Gastroesophageal sphincter (tissue), 4 donors: ENCODE measurements at places on chromosomes 5 and 9. TPM values are rescaled to one million over a fixed set of nuclear protein-coding genes. Genes with fewer than 3 reads are reported as not detected.

GRCh38 chr5:132753135-132753987 is 6.1 kb downstream of the CCNI2 start:
- no peak overlapping the region for H3K4me3 ChIP-seq
- no peak overlapping the region for H3K27ac ChIP-seq
- no peaks in the 10 kb centered on the region for H3K36me3 ChIP-seq
- ATAC-seq: no peak

GRCh38 chr9:79154806-79155205 is 417.0 kb upstream of the TLE4 start:
- no peak overlapping the region for H3K4me3 ChIP-seq
- H3K27ac ChIP-seq: no peak overlapping the region
- H3K4me1 ChIP-seq: no peaks in the 10 kb centered on the region
- no peaks in the 10 kb centered on the region for H3K27me3 ChIP-seq

DNA sequence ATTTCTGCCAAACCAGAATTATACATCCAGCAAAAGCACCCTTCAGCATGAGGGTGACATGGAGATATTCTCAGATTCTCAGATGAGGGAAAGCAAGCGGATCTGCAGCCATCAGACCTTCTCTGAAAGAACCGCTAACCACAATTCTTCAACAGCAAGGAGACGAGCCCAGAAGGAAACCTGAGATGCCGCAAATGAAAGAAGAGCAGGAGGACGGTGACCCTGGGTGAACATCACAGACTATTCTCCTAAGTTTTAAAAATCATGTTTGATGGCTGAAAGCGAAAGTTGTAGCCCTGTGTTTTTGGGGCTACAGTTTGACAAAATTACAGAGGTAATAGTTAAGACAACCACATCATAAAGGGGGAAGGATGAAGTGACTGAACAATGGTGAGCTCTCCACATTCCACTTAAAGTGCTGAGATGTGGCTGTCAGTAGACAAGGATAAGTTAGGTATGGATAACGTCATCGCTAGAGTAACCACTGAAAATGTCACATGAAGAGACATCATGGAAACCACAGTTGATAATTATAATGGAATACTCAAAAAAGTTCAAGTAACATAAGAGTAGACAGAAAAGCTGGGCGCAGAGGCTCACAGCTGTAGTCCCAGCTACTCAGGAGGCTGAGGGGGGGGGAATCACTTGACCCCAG is 31.5 kb upstream of the NSMF start:
- no peaks in the 10 kb centered on the region for H3K4me1 ChIP-seq
- no peak overlapping the region for H3K4me3 ChIP-seq
- H3K36me3 ChIP-seq: peaks cover 35% of the 10 kb centered on the region
- H3K27ac ChIP-seq: no peak overlapping the region

DNA sequence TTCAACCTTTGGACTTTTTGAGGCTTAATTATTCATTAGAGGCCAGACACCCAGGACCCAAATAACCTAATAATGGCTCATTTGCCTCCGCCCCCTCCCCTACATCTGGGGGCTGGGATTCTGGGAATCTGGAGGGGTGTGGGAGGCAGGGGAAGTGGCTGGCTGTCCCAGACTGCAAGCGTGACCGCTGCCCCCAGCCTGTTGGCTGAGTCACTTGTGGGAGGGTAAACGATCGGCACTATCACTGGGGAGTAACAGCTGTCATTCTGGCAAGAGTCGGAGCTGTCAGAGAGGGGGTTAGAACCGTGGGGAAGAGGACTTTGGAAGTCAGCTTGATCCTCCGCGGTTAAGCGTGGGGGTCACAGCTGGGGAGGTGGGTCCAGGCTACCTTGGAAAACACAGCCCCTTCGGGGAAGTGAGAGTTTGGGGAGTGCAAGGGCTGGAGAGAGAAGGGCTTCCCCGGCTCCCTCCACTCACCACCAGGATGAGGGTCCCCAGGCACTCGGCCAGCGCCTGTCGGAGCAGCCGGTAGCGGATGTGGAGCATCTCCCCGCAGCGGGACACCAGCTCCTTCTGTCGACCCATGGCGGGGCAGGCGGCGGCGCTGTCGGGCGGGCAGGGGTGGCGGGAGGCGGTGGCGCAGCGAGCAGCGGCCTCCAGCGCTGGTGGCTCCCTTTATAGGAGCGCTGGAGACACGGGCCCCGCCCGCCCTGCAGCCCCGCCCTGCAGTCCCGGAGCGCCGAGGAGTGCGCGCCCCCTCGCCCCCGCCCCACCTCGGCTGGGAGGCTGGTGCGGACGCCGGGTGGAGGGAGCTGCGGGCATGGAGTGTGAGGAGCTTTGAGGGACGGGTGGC is at the start of gene AQP3:
TSS of gene AQP3 (minus strand) at position 648 of the 853 bp plus-strand sequence. CDS start at position 585, 63 bp downstream.
- H3K36me3 ChIP-seq: no peaks in the 10 kb centered on the region
- H3K27me3 ChIP-seq: no peaks in the 10 kb centered on the region
- peak; percentile 90 for ATAC-seq
- peaks cover 3% of the 10 kb centered on the region for H3K4me1 ChIP-seq

- H3K36me3 ChIP-seq: no peaks in the 10 kb centered on the region
- H3K4me1 ChIP-seq: no peaks in the 10 kb centered on the region
- no peak overlapping the region for H3K27ac ChIP-seq
- peaks cover 46% of the 10 kb centered on the region for H3K27me3 ChIP-seq
- ATAC-seq: no peak
- no peak overlapping the region for H3K4me3 ChIP-seq
These were observed 87.9 kb downstream of the KCNT1 start for GRCh38 chr9:135789838-135790291.

- peak overlapping the region; percentile 92 for H3K4me3 ChIP-seq
- no peaks in the 10 kb centered on the region for H3K36me3 ChIP-seq
- H3K4me1 ChIP-seq: peaks cover 6% of the 10 kb centered on the region
- H3K27me3 ChIP-seq: peaks cover 5% of the 10 kb centered on the region
These were observed 845 bp upstream of the NR4A3 start for GRCh38 chr9:99820685-99821395.

DNA sequence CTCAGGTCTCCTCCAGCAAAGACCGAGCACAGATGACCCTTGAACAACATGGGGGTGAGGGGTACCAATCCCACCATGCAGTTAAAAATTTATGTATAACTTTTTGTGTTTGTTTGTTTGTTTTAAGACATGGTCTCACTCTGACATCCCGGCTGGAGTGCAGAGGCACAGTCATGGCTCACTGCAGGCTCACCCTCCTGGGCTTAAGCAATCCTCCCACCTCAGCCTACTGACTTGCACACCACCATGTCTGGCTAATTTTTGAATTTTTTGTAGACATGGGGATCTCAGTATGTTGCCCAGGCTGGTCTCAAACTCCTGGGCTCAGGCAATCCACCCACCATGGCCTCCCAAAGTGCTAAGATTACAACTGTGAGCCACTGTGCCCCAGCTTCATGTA is 231.0 kb upstream of the PIK3R1 start:
- H3K27me3 ChIP-seq: no peaks in the 10 kb centered on the region
- H3K4me3 ChIP-seq: no peak overlapping the region
- no peaks in the 10 kb centered on the region for H3K36me3 ChIP-seq
- no peak for ATAC-seq
- H3K27ac ChIP-seq: no peak overlapping the region
- H3K4me1 ChIP-seq: peaks cover 32% of the 10 kb centered on the region

- H3K27me3 ChIP-seq: no peaks in the 10 kb centered on the region
- H3K4me1 ChIP-seq: no peaks in the 10 kb centered on the region
- H3K36me3 ChIP-seq: no peaks in the 10 kb centered on the region
- ATAC-seq: no peak
These were observed 59.6 kb upstream of the CNTLN start for GRCh38 chr9:17075146-17075757.

- H3K4me1 ChIP-seq: no peaks in the 10 kb centered on the region
- no peaks in the 10 kb centered on the region for H3K36me3 ChIP-seq
- H3K4me3 ChIP-seq: no peak overlapping the region
- no peak for ATAC-seq
- no peak overlapping the region for H3K27ac ChIP-seq
These were observed 543.7 kb downstream of the DMRTA1 start for GRCh38 chr9:22990349-22990748.

DNA sequence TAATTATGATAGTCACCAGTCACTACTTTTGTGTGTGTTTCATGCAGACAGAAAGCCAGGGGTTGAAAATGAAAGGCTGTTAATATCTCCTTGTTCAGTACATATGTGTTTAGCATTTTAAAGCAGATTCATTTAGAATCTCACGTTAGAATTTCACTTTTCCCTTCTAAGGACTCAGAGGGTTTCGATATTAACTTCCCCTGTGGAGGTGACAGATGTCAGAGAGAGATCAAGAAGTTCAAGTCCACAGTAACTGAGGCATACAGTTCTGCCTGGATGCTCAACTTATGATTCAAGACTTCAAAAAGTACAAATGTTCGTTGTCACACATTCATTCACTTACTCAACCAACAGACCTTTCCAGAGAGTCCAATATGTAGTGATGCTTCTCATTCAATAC is 251.1 kb downstream of the EBF1 start:
- no peaks in the 10 kb centered on the region for H3K27me3 ChIP-seq
- no peaks in the 10 kb centered on the region for H3K36me3 ChIP-seq
- no peak overlapping the region for H3K4me3 ChIP-seq
- no peak for ATAC-seq
- no peak overlapping the region for H3K27ac ChIP-seq

DNA sequence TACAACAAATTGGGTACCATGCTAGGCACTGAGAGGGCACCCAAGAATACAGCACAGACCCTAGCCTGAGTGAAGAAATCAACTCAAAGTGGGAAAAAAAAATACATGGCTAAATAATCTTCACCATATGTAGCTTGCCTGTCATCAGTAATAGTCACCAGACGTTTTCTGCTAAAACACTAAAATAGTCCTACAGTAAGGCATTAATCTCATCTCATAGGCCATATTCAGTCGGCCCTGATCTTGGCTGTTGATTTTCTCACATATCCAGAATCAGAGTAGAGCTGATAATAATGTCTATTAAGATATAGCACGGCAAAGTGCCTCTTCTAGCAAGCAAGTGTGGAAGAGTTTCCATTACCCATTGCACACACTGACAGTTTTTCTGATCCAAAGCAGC is 322.1 kb upstream of the SLC30A5 start:
- no peak overlapping the region for H3K4me3 ChIP-seq
- H3K27me3 ChIP-seq: no peaks in the 10 kb centered on the region
- ATAC-seq: no peak
- H3K4me1 ChIP-seq: no peaks in the 10 kb centered on the region
- no peak overlapping the region for H3K27ac ChIP-seq

GRCh38 chr5:175820230-175820629 is 51.1 kb upstream of the CPLX2 start:
- no peak overlapping the region for H3K4me3 ChIP-seq
- H3K27ac ChIP-seq: no peak overlapping the region
- peaks cover 62% of the 10 kb centered on the region for H3K27me3 ChIP-seq

DNA sequence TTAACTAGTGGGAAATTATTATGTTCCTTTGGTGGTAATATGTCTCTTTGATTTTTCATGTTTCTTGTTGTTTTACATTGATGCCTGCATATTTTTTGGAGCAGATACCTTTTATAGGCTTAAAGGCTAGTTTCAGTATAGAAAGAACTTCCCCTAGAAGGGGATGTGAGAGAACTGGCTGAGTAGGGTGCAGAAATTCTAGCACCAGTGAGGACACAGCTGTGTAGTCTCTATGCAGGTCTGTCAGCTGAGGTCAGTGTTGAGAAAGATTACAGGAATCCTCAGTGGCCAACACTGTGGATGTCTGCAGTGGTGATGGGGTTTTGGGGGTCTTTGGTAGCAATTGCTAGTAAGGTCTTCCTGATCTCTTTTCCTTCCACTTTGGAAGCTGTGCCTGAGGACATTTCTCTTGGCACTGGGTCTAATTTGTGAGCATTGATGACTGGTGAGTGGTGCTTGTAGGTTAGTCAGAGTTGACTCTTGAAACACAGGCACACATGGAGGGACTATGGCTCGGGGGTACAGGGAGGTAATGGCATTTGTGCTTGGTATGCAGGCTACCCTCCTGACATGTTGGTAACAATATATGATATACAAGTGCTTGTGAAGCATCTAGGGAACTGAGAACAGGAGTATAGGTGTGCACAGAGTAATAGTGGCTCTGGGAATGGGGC is 221.4 kb downstream of the SPATA31D1 start:
- no peaks in the 10 kb centered on the region for H3K27me3 ChIP-seq
- H3K36me3 ChIP-seq: no peaks in the 10 kb centered on the region
- no peak overlapping the region for H3K4me3 ChIP-seq
- no peaks in the 10 kb centered on the region for H3K4me1 ChIP-seq

- no peak for ATAC-seq
- no peaks in the 10 kb centered on the region for H3K36me3 ChIP-seq
- peaks cover 38% of the 10 kb centered on the region for H3K27me3 ChIP-seq
These were observed 154.8 kb downstream of the PAX5 start for GRCh38 chr9:36878986-36879982.

GRCh38 chr9:9729082-9729481 is 883.7 kb downstream of the PTPRD start:
- ATAC-seq: no peak
- H3K27ac ChIP-seq: no peak overlapping the region
- no peaks in the 10 kb centered on the region for H3K36me3 ChIP-seq

DNA sequence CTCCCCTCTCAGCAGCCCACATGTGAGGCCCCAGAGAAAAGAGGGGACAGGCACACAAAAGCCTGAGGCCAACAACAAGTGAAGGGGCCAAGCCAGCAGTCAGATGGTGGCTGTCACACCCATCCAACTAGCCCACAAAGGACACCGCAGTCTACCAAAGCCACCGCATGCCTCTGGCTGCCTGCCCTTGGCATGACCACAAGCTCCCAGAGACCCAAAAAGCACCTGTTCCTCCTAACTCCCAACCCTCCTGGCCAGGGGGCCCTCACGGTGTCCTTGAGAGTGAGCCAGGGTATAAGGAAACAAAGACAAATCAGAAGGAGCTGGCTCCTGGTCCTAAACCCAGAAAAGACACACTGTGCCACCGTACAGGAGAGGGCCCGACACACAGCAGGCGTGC is 77.8 kb upstream of the LRRTM2 start:
- H3K27me3 ChIP-seq: no peaks in the 10 kb centered on the region
- H3K4me1 ChIP-seq: peaks cover 38% of the 10 kb centered on the region
- H3K27ac ChIP-seq: no peak overlapping the region
- ATAC-seq: no peak

GRCh38 chr9:97666907-97667686 is 30.0 kb downstream of the XPA start:
- H3K27ac ChIP-seq: no peak overlapping the region
- no peak overlapping the region for H3K4me3 ChIP-seq
- no peak for ATAC-seq
- H3K27me3 ChIP-seq: no peaks in the 10 kb centered on the region
- H3K4me1 ChIP-seq: no peaks in the 10 kb centered on the region
- peaks cover 100% of the 10 kb centered on the region for H3K36me3 ChIP-seq

- H3K4me1 ChIP-seq: peaks cover 20% of the 10 kb centered on the region
- H3K27ac ChIP-seq: peak overlapping the region; percentile 95
- peak; percentile 41 for ATAC-seq
- no peaks in the 10 kb centered on the region for H3K36me3 ChIP-seq
These were observed 1.4 kb downstream of the STING1 start for GRCh38 chr5:139481122-139481533.

DNA sequence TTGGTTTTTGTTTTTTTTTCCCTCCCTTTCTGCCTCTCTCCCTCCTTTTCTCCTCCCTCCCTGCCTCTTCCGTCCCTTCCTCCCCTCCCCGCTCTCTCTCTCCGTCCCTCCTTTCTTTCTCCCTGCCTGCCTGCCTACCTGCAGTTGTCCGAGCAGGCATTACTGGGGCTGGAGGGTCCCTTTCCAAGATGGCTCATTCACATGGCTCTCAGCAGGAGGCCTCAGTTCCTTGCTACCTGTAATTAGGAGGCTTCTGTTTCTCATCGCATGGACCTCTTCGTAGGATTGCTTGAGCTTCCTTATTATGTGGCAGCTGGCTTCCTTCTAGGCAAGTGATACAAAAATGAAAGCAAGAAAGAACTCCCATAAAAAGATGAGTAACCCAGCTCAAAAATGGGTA is 8.0 kb downstream of the RGS3 start:
- no peak overlapping the region for H3K4me3 ChIP-seq
- no peaks in the 10 kb centered on the region for H3K36me3 ChIP-seq
- H3K27me3 ChIP-seq: no peaks in the 10 kb centered on the region

RAPGEF6 gene
- 23.7 TPM for total RNA-seq

ACSL6 gene
- total RNA-seq: 1.3 TPM

CATSPER3 gene
- 0.62 TPM for total RNA-seq

CTNNAL1 gene
- 86.8 TPM for total RNA-seq

SCGB3A2 gene
- not detected for total RNA-seq

SLC1A1 gene
- 2.3 TPM for total RNA-seq

FOXB2 gene
- total RNA-seq: not detected
